ENCODE measurements at places on chromosomes 3 and 15.

DNA sequence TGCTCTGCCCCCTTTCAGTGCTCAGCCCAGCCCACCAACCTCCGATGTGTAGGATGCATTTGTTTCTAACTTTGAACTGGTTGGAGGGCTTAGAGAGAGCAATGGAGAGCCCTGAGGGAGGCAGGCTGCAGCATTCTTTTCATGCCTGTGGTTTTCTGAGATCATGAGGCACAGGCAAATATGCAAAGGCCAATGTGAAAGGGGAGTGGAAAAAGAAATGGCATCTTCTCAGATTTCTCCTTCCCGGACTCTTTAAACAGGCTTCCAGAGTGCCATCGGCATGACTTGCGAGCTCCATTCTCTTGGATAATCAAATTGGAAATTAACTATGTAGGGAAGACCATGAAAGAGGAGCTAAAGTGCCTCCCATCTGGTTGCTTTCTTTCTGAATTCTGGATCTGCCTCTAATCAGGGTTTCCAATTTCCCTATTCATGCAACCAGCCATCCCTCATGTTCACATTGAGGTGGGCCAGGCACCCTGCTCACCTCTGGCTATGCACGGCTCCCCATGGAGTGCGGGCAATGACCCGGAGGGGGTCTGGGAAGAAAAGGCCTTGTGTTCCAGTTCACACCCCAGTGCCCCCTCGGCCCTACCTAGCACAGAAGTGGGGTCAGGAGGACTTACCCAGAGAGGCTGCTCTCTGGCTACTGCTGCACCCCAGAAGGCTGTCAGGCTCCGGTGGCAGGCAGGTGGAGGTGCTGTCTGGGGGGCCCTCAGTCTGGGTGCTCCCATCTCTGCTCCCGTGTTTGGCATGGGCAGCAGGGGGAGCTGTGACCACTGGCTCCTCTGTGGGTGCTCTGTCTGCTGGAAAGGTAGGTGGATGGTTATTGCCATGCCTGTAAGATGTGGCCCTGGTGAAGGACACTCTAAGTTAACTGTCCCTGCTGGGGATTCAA lies 16.1 kb downstream of the AMOTL2 start:
- peak; percentile 99 for DNase-seq

DNA sequence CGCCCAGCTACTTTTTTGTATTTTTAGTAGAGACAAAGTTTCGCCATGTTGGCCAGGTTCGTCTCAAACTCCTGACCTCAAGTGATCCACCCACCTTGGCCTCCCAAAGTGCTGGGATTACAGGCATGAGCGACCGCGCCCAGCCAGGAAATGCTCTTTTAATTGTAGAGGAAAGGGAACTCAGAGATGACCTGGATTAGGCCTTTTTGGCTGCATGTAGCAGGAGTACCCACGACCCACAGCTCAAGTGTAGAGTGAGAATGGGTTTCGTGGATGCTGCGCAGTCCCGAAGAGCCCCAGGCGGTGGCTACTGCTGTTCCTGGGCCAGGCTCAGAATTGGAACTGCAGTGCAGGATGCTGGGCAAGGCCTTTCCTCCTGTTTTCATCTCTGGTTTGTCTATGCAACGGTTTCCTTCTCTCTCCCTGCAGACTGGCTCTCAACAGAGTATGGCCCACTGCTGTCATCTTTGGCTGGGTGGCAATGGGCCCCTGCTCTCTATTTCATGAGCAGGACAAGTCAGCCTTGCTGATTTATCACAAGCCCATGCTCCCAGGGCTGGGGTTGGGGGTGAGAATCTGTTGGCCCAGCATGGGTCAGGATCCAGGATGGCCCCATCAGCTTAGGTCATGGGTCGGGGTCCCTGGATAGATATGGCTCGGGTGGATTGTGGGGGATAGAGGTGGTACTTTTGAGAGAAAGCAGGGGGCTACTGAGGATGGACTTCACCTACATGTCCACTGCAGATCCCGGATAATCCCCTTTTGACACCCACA lies 51.2 kb downstream of the GASK1A start:
- DNase-seq: no peak

GRCh38 chr3:188255190-188255589 lies 101.2 kb downstream of the LPP start:
- DNase-seq: no peak

GRCh38 chr15:67783303-67783702 lies 42.0 kb upstream of the SKOR1 start:
- no peak for DNase-seq

- no peak for DNase-seq
Measured at GRCh38 chr3:136247436-136247835, 2.7 kb upstream of the PCCB start.

DNA sequence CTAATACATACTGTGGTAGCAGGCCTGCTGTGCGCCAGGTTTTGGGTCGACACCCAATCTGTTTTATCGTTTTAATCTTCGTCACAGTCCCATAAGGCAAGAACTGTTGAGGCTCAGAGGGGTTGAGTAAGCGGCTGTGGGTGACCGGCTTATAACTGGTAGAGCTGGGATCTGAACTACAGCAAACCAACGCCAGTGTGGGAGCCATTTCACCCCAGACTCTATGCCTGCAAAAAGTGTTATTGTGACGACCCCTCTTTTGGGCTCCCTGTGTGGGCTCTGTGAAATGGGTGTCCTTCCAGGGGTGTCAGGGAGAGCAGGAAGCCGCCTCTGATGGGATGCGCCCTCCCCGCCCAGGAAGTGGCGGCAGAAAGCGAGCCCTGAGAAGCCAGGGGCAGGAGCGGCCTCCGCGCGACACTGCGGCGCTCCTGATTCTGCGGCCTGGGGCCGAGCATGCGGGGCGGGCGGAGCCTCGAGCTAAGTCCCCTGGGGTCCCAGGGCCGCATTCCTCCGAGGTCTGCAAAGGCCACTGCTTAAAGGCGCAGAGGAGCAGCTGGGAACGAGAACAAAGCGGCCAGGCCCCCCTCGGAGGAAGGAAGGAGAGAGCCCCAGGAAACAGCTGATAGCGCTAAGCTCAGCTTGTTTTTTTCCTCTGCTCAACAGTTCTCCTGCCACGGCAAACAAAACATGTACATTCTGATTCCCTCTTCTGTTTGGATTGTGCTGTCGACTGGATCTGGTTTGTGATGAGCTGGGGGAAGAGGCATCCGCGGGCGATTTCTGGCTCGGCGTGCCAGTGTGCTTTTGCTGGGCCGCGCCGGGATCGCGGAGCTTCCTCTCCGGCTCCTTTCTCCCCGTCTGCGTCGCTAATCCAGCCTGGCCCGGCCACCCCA lies 33.9 kb downstream of the GRK7 start:
- peak; percentile 51 for DNase-seq

- DNase-seq: peak; percentile 64
Measured at GRCh38 chr3:152319831-152320617, 51.3 kb downstream of the MBNL1 start.
